ENCODE measurements at places on chromosomes 16 and 17. TPM values are rescaled to one million over a fixed set of nuclear protein-coding genes. Genes with fewer than 3 reads are reported as not detected.
A peak's percentile ranks its signal among the peaks of the same experiment; 100 is the strongest.

- H3K27ac ChIP-seq: no peak overlapping the region
- no peak overlapping the region for H3K4me3 ChIP-seq
- DNase-seq: no peak
- H3K4me1 ChIP-seq: no peaks in the 10 kb centered on the region
- H3K27me3 ChIP-seq: no peaks in the 10 kb centered on the region
- no peaks in the 10 kb centered on the region for H3K36me3 ChIP-seq
Measured at GRCh38 chr16:84004442-84004841, 36.4 kb downstream of the NECAB2 start.

GRCh38 chr16:72996291-72997062 lies 51.5 kb downstream of the ZFHX3 start:
- no peaks in the 10 kb centered on the region for H3K4me1 ChIP-seq
- H3K4me3 ChIP-seq: no peak overlapping the region
- H3K36me3 ChIP-seq: no peaks in the 10 kb centered on the region
- no peak overlapping the region for H3K27ac ChIP-seq
- DNase-seq: no peak

DNA sequence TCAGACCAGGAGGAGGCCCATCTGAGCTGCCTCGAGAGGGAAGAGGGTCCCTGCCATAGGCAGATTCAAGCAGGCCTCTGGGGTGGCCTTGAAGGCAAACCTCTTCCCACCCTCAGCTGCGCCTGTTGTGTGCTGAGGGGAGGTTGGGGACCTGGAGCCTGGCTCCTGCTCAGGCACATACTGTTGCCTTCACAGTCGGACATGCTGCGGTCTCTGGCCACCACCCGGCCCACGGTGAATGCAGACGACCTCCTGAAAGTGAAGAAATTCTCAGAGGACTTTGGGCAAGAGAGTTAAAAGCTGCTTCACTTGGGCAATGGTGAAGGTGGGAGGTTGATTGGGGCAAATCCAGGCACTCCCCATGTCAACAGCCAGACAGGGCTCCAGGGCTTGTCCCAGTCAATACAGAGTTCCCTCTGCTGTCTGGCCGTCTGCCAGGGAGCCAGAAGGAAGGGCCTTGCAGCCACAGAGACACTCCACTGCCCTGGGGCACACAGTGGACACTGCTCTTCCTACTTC lies 6.3 kb downstream of the PDF start:
- DNase-seq: no peak
- H3K4me3 ChIP-seq: no peak overlapping the region
- peaks cover 42% of the 10 kb centered on the region for H3K4me1 ChIP-seq
- peaks cover 48% of the 10 kb centered on the region for H3K36me3 ChIP-seq
- H3K27me3 ChIP-seq: no peaks in the 10 kb centered on the region
- H3K27ac ChIP-seq: no peak overlapping the region

DNA sequence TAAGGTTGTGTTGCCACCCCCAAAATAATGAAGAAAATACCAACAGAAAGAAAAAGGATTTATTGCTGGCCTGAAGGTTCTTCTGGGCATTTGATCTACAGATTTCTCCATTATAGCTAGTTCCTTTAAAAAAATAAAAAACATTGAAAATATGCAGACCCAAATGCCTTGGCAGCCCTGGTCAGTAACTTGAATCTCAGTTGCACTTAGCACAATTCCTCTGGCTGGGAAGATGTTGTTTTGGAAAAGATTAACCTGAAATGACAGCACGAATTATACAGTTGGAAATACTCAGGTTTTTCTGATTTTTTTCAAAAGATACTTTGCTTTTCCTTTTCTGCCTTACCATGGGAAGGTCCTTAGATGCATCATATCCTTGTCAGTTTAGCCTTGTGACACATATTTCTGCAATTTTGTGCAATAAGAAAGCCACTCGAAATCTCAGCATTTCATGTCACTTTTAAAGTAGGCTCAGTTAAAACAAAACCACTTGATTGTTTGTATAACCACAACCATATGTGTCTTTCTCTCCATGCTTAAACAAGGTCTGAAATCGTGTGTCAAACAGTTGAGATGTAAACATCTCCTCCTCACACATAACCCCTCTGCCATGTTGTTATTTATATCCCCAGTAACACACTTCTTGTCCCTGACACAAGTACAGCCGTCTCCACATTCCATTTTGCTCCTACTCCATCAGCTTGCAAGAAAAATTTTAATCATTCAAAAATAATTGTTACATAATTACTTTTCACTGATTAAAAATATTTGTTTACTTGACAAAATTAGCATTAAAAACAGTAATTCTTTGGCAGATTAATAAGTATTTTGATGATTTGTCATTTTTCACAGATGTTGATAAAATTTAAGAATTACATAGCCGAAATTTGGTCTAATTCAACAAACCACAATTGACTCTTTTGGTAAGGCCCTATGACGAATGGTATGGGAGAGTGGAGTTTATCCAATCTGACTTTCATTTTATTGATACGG lies 61.1 kb downstream of the SIAH1 start:
- no peak for DNase-seq
- peaks cover 10% of the 10 kb centered on the region for H3K4me1 ChIP-seq
- no peak overlapping the region for H3K4me3 ChIP-seq
- H3K27me3 ChIP-seq: no peaks in the 10 kb centered on the region

GRCh38 chr17:39782481-39782880 lies 44.7 kb downstream of the GRB7 start:
- H3K4me1 ChIP-seq: peaks cover 61% of the 10 kb centered on the region
- H3K36me3 ChIP-seq: peaks cover 54% of the 10 kb centered on the region
- H3K4me3 ChIP-seq: no peak overlapping the region
- peak overlapping the region; percentile 0 for H3K27ac ChIP-seq
- no peaks in the 10 kb centered on the region for H3K27me3 ChIP-seq

DNA sequence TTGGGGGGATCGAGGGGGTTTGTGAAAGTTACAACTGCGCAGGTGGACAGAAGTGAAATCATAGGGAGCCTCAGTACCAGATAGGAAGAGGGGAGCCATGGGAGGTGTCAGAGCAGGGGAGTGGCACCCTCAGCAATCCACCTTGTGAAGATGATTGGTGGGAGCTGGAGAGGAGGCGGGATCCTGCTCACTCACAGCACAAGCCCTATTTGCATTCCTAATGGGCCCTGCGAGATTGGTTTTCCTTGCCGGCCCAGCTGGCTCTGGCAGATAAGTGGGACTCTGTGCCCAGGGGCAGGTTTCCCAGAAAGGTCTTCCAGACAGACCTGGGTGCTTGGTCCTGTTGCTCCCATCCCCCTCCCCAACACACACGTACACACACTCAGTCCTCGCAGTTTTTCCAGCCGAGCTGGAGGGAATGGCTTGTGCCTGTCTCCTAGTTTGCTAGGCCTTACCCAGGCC lies 9.4 kb downstream of the WNT3 start:
- H3K4me1 ChIP-seq: no peaks in the 10 kb centered on the region
- H3K4me3 ChIP-seq: no peak overlapping the region
- H3K27me3 ChIP-seq: peaks cover 18% of the 10 kb centered on the region

DNA sequence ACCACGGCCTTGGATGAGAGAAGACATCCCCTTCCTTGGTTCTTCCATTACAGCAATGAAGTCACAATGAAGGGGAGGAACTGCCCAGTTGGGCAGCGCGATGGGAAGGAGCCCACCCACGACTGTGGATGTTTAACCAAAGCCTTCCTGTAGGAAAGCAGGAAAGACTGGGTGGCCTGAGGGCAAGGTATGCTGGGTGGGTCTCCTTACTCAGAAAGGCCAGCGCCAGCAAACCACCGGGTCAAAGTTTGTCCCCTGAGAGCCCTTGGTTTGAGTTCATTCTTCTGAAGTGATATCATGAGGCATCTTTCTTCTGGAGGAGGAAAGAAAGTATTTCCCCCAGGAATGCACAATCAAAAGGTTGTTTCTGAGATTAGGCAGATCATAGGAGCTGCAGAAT lies 105.2 kb downstream of the C16orf95 start:
- no peak for DNase-seq
- no peaks in the 10 kb centered on the region for H3K4me1 ChIP-seq
- H3K27me3 ChIP-seq: no peaks in the 10 kb centered on the region
- no peak overlapping the region for H3K27ac ChIP-seq

DNA sequence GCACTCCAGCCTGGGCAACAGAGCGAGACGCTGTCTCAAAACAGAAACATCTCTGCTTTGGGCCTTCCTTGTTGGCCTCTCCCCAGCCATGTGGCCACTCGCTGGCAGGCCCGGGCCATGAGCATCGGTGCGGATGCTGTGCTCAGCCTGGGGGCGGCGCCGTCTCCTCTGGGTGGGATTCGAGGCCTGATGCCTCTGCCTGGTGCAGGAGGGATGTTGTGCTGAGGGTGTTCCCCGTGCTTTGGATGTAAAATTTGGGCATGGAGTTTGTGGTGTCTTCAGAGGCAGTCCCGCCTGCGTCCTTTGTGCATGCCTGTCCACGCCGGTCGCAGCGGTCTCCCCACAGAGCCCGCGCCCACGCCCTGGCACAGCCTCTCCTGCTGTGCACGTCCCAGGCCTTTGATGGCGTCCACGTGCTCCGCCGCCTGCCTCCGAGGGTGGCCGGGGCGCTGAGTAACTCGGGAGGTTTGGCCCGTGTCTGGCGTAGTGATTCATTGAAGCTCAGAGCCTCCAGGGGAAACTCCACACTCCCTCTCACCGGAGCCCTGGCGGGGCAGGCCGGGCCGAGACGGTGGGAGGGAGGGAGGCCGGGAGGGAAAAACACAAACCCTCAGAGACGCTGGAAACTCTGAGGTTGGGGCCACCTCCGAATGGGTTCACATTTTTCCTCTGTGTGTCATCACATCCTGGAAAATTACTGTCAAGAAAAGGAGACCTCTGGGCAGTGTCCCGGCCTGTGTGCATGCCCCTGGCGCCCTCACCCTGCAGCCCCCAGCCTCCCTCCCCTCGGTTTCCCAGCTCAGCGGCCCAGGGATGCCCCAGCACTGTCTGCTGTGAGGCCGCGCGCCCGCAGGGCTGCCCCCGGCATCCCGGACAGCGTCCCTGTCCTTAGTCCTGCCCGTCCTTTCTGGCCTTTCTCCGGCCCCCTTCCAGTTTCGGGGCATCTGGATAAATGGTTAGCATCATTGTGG lies 19.0 kb downstream of the CENPX start:
- H3K4me1 ChIP-seq: no peaks in the 10 kb centered on the region
- DNase-seq: no peak
- no peaks in the 10 kb centered on the region for H3K36me3 ChIP-seq
- H3K27ac ChIP-seq: no peak overlapping the region
- no peaks in the 10 kb centered on the region for H3K27me3 ChIP-seq

- H3K4me3 ChIP-seq: no peak overlapping the region
- H3K27me3 ChIP-seq: no peaks in the 10 kb centered on the region
- no peak for DNase-seq
- H3K36me3 ChIP-seq: peaks cover 42% of the 10 kb centered on the region
- peaks cover 37% of the 10 kb centered on the region for H3K4me1 ChIP-seq
Measured at GRCh38 chr17:59810894-59811153, 81.9 kb downstream of the TUBD1 start.

- no peaks in the 10 kb centered on the region for H3K36me3 ChIP-seq
- no peak overlapping the region for H3K27ac ChIP-seq
- no peaks in the 10 kb centered on the region for H3K27me3 ChIP-seq
- DNase-seq: no peak
- no peaks in the 10 kb centered on the region for H3K4me1 ChIP-seq
Measured at GRCh38 chr16:47946092-47946491, 209.7 kb downstream of the ABCC12 start.

Gene CD7
- total RNA-seq: 307 TPM

GRCh38 chr17:67993998-67994361 lies 2.3 kb downstream of the C17orf58 start:
- peak overlapping the region; percentile 79 for H3K4me3 ChIP-seq
- H3K27ac ChIP-seq: peak overlapping the region; percentile 90
- peaks cover 18% of the 10 kb centered on the region for H3K27me3 ChIP-seq
- H3K36me3 ChIP-seq: peaks cover 5% of the 10 kb centered on the region
- peaks cover 32% of the 10 kb centered on the region for H3K4me1 ChIP-seq
- DNase-seq: no peak

Gene CMTM2
- 1.1 TPM for total RNA-seq

- H3K27me3 ChIP-seq: no peaks in the 10 kb centered on the region
- no peak overlapping the region for H3K4me3 ChIP-seq
- no peak for DNase-seq
- H3K4me1 ChIP-seq: peaks cover 19% of the 10 kb centered on the region
- no peak overlapping the region for H3K27ac ChIP-seq
- H3K36me3 ChIP-seq: peaks cover 9% of the 10 kb centered on the region
Measured at GRCh38 chr17:4160294-4160859, 17.4 kb downstream of the CYB5D2 start.

Gene ACSM3
- total RNA-seq: 10.1 TPM

- H3K4me3 ChIP-seq: no peak overlapping the region
- H3K27ac ChIP-seq: no peak overlapping the region
- no peaks in the 10 kb centered on the region for H3K36me3 ChIP-seq
Measured at GRCh38 chr16:66849021-66849420, 4.8 kb downstream of the CA7 start.

Gene CD300LB
- total RNA-seq: not detected

DNA sequence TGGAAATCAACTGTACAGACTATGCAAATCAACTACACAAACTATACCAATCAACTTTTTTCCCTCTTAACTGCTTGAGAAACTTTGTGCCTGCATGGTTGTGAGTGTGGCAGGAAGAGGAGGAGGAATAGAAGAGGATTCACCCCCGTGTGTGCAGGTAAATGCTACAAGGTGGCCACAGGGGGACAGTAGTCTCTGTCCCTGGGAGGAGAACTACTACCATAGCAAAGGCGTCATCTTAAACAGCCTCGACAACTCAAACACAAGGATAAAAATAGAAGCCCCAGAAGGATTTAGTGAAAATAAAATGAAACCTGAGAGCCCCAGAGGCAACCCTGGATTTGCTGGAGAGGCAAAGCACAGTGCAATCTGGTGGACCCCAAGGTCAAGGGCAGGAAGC lies 199.5 kb upstream of the DYNLRB2 start:
- H3K27me3 ChIP-seq: peaks cover 10% of the 10 kb centered on the region
- no peaks in the 10 kb centered on the region for H3K4me1 ChIP-seq
- no peak overlapping the region for H3K27ac ChIP-seq
- H3K4me3 ChIP-seq: no peak overlapping the region
- DNase-seq: no peak
- no peaks in the 10 kb centered on the region for H3K36me3 ChIP-seq

Gene C16orf86
- total RNA-seq: 5.1 TPM

GRCh38 chr17:81681672-81682071 lies 1.9 kb downstream of the ARL16 start:
- no peak for DNase-seq
- H3K36me3 ChIP-seq: peaks cover 10% of the 10 kb centered on the region
- peaks cover 32% of the 10 kb centered on the region for H3K4me1 ChIP-seq
- H3K27me3 ChIP-seq: no peaks in the 10 kb centered on the region

Gene SLC13A2
- total RNA-seq: not detected

Gene ADORA2B
- 1.1 TPM for total RNA-seq

Gene DPEP3
- not detected for total RNA-seq

GRCh38 chr16:22955461-22956070 lies 141.6 kb downstream of the HS3ST2 start:
- no peak overlapping the region for H3K4me3 ChIP-seq
- no peaks in the 10 kb centered on the region for H3K36me3 ChIP-seq
- no peaks in the 10 kb centered on the region for H3K4me1 ChIP-seq
- H3K27me3 ChIP-seq: peaks cover 14% of the 10 kb centered on the region

Measured in activated CD8-positive, alpha-beta memory T cell treated with anti-CD3 and anti-CD28 coated beads, Interleukin-2, amount 10 ng/mL, durations not matched to agents 7 days and 5 days (primary cell).